Inflammatory macrophage treated with lipopolysaccharide for 1 hour (primary cell): ENCODE measurements at places on chromosomes 12 and 14.

GRCh38 chr12:1186298-1186697 lies 195.3 kb downstream of the ERC1 start:
- no peak for DNase-seq

- DNase-seq: no peak
These were observed 5.5 kb upstream of the BCL11B start for GRCh38 chr14:99277530-99277929.

DNA sequence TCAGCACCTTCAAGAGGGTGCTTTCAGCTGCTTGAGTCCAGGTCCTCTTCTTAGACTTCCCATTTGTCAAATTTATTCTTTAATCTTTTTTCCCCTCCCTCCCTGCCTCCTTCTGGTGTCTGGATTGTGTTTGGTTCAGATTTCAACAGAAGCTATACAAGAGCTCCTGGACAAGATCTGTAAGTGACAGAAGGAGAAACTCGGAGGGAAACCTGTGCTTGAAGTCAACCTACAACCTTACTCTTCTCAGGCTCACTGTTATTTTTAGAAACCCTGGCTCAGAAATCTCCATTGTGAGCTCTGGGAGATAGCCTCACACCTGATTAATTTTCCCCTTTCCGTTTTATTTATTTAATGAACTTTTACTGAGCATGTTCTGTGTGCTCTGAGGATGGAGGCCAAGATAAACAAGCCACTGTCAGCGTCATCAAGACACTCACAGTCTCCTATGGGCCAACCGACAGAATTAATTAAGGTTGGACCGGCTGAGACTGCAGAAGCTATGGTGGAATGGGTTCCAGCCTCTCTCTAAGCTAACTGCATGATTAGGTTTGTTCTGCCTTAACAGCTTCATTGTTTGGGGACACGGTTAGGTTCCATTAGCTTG lies 13.5 kb downstream of the PDE1B start:
- no peak for DNase-seq

DNA sequence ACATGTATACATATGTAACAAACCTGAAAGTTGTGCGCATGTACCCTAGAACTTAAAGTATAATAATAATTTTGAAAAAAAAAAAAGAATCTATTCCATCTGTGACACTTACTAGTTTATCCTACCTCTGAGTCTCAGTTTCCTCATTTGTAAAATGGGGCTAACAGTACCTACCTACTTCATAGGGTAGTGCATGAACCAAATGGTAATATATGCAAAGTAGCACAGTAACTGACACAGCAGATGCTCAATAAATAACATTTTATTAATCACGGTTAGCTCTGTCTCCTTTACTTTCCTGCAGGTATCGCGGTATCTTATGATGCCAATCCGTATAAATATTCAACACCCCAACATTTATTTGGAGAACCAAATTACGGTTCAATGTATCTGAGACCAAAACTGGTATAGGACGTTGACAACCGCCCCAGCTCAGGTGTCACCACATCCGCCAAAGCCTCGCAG lies 703 bp downstream of the TMED10 start:
- DNase-seq: no peak

- no peak for DNase-seq
These were observed 39.9 kb downstream of the MMAB start for GRCh38 chr12:109533487-109533740.

- DNase-seq: no peak
These were observed 115.4 kb downstream of the ESRRB start for GRCh38 chr14:76491172-76491930.
